ENCODE measurements at places on chromosomes 2 and 18. TPM values are rescaled to one million over a fixed set of nuclear protein-coding genes. Genes with fewer than 3 reads are reported as not detected.

Gene LONRF2
- 11.2 TPM for total RNA-seq

Gene RNMT
- total RNA-seq = 24.5 TPM

Gene GREB1
- total RNA-seq = 12.5 TPM

Gene ERMN
- total RNA-seq = not detected

Gene ELMOD3
- 30.3 TPM for total RNA-seq

Gene SPDYA
- 0.89 TPM for total RNA-seq

Gene TDRD15
- not detected for total RNA-seq

Gene SLC9A4
- 19.9 TPM for total RNA-seq

Gene SERPINB3
- not detected for total RNA-seq

Gene KCNIP3
- total RNA-seq = 24.3 TPM

Gene TWIST2
- 5.9 TPM for total RNA-seq

Gene UPP2
- total RNA-seq = not detected

Gene PDE1A
- total RNA-seq = 27.8 TPM

Gene TIA1
- total RNA-seq = 124 TPM

Gene SPIRE1
- total RNA-seq = 17.8 TPM

Gene DSG1
- 0.89 TPM for total RNA-seq

Gene CCDC141
- 90.3 TPM for total RNA-seq

Gene CYTIP
- total RNA-seq = 10.7 TPM

Gene TMEM198
- 4.4 TPM for total RNA-seq

Gene AMER3
- total RNA-seq = 0.03 TPM

Gene TUBA4B
- not detected for total RNA-seq

Gene L3MBTL4
- 16.1 TPM for total RNA-seq

Gene MAPRE2
- total RNA-seq = 75.8 TPM

Gene CYP20A1
- total RNA-seq = 32.5 TPM

Gene NABP1
- total RNA-seq = 17.4 TPM
